ENCODE measurements at places on chromosomes 16 and 17. TPM values are rescaled to one million over a fixed set of nuclear protein-coding genes. Genes with fewer than 3 reads are reported as not detected.

GRCh38 chr17:27596566-27597187, 34.3 kb upstream of the LGALS9 start:
- H3K36me3 ChIP-seq, result peaks cover 23% of the 10 kb centered on the region
- no peak overlapping the region for H3K27ac ChIP-seq
- DNase-seq, result no peak

DNA sequence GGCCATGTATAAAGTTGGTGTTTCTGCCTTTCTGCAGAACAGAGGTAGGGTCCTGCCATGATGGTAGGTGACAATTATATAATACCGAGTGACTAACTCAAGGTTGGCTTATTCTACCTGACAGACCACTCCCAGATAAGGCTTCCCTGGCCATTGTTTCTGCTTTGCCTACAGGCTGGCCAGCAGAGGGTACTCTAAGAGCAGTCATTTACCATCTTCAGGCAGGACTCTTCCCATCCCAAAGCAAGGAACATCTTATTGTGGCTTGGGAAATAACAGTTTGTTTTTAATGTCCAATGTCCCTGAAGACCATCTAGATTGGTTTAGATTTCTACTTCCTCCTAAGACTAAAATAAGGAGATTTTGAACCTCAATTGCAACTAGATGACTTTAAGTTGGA, 74.1 kb downstream of the SNX11 start:
- H3K4me1 ChIP-seq, result no peaks in the 10 kb centered on the region
- H3K36me3 ChIP-seq, result peaks cover 90% of the 10 kb centered on the region
- H3K4me3 ChIP-seq, result no peak overlapping the region
- H3K27me3 ChIP-seq, result no peaks in the 10 kb centered on the region
- DNase-seq, result no peak
- no peak overlapping the region for H3K27ac ChIP-seq

DNA sequence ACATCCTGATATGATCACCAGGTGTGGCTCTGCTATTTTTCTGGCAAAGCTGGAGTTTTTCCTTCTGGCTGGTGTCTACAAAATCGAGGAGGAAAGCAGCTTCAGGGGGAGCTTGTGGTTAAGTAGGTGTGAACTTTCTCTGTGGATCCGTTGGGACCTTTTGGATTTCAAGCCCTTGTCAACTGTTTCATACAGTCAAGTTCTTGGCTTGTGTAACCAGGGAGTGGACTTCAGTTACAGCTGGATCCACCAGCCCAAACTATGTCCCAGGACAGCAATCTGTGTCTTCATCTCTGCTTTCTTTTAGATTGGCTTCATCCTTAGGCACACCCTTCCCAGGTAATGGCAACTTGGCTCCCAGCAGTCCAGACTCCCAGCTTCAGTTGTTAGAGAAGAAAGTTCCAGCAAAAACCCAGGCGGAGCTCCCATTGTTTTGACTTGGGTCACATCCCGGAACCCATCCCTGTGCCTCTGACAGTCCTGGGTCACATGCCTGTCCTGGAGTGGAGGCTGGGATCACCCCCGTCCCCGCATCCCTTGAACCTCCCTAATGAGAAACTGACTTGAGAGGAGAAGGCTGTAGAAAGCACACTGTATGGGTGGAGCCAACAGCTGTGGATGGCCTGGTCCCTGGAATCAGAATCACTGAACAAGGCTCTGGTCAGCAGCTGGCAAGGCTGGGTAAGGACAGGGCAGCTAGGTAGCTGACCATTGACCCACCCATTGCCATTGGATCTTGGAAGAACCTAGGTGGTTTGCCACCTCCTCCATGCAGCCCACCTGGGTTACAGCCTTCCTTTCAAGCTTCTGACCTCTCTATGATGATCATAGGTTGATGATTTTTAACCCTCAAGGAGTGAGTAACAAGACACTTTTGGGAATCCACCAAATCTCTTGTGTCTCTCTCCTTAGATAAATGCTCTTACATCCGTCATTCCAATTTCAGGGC, 18.1 kb downstream of the NKD1 start:
- H3K27ac ChIP-seq, result no peak overlapping the region
- no peak for DNase-seq
- no peak overlapping the region for H3K4me3 ChIP-seq

- H3K27ac ChIP-seq, result peak overlapping the region; percentile 46
- H3K4me3 ChIP-seq, result no peak overlapping the region
- no peaks in the 10 kb centered on the region for H3K27me3 ChIP-seq
- H3K4me1 ChIP-seq, result peaks cover 55% of the 10 kb centered on the region
- no peak for DNase-seq
- peaks cover 41% of the 10 kb centered on the region for H3K36me3 ChIP-seq
Measured at GRCh38 chr16:57994778-57995177, 5.7 kb downstream of the ZNF319 start.

GRCh38 chr16:1825864-1826690, 548 bp downstream of the HAGH start:
- peak; percentile 87 for DNase-seq
- peaks cover 29% of the 10 kb centered on the region for H3K36me3 ChIP-seq
- peak overlapping the region; percentile 78 for H3K27ac ChIP-seq
- peaks cover 26% of the 10 kb centered on the region for H3K4me1 ChIP-seq
- H3K27me3 ChIP-seq, result no peaks in the 10 kb centered on the region
- peak overlapping the region; percentile 69 for H3K4me3 ChIP-seq

The CA7 gene
- total RNA-seq, result not detected

The CFAP97D1 gene
- not detected for total RNA-seq

The FZD2 gene
- 0.16 TPM for total RNA-seq

- no peaks in the 10 kb centered on the region for H3K27me3 ChIP-seq
- no peak overlapping the region for H3K27ac ChIP-seq
Measured at GRCh38 chr16:30741461-30741914, 6.7 kb upstream of the PHKG2 start.

The AOC3 gene
- total RNA-seq, result 1.7 TPM

The FGF11 gene
- 3.4 TPM for total RNA-seq

DNA sequence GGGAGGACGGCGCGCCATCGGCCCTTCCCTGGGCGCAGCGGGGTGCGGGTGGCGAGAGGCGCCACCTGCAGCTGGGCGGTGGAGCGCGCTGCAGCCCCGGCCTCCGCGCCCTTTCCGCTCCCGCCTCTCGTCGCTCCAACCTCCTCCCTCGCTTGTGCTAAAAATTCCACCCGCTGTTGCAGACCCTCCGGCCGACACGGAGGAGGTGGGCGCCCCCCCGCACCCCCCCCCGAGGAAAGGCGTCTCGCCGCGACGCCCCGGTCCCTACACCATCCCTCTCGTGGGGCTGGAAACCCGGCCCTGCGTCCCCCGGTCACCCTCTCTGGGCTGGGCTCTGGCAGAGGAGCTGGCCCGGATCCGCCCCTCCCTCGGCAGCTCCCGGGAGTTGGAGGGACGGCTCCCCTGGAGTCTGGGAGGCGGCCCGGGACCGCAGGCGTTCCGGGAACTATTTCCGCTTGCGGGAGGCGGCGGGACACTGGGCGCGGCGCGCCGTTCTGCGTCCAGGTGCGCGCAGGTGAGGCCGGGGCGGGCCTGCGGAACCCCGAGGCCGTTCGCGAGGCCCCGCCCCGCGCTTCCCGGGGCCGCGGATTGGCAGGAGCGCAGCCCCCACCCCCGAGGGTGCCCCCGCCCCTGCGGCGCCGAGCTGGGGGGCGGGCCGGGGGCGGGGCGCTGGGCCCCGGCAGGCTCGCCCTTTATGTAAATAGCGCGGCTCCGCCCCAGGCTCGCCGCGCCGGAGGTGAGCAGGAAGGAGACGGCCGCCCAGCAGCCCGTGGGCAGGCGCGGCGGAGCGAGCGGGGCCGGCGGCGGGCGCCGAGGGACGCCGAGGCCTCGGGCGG, at the start of gene LLGL2:
Gene LLGL2 (plus strand): TSS at position 728 of the 836 bp plus-strand sequence. CDS start 17,730 bp downstream, outside the sequence.
- H3K4me1 ChIP-seq, result peaks cover 7% of the 10 kb centered on the region
- no peaks in the 10 kb centered on the region for H3K27me3 ChIP-seq
- no peaks in the 10 kb centered on the region for H3K36me3 ChIP-seq

The ABCA6 gene
- 1.1 TPM for total RNA-seq

All from naive thymus-derived CD4-positive, alpha-beta T cell (primary cell).